ENCODE measurements at places on chromosomes 12 and 14. TPM values are rescaled to one million over a fixed set of nuclear protein-coding genes. Genes with fewer than 3 reads are reported as not detected.

DNA sequence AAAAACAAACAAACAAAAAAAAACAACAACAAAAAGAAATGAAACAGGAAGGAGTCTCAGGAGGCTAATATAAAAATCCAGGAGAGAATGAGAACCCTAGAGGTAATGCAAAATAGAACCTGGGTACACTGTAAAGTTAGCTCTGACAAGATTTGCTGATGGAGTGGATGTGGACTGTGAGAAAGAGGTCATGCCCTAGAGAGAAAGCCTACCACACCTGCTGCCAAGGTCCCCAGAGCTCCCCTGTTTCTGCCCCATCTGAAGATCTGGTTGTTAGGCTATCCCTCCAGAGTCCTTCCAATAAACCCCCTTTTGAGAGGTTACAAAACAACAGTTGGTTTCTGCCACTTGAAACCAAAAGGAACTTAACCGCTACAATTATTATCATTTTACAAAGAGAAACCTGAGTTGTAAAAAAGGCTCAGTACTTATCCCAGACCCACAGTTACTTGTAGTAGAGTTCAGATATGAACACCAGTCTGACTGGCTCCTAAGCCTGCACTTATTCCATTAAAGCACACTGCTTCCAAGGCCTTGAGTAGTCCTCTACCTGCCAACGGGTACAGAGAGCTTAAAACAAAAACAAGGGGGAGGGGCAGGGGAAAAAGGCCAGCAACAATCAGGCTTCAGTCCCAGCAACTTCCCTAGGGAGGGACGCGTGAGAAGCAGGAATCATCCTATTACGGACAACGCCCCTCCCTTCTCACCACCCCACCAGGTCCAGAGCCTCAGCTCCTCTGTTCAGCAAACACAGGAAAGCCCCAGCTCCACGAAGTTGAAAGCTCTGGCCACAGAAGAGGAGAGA is 27.7 kb downstream of the PPP1R13B start:
- peak; percentile 65 for DNase-seq

- peak; percentile 47 for DNase-seq
Measured at GRCh38 chr12:57146961-57147944, at the start of gene LRP1-AS. TSS of gene LRP1-AS (minus strand) at chr12:57147619.

- no peak for DNase-seq
Measured at GRCh38 chr12:131702573-131702877, 8.4 kb upstream of the SFSWAP start.

DNA sequence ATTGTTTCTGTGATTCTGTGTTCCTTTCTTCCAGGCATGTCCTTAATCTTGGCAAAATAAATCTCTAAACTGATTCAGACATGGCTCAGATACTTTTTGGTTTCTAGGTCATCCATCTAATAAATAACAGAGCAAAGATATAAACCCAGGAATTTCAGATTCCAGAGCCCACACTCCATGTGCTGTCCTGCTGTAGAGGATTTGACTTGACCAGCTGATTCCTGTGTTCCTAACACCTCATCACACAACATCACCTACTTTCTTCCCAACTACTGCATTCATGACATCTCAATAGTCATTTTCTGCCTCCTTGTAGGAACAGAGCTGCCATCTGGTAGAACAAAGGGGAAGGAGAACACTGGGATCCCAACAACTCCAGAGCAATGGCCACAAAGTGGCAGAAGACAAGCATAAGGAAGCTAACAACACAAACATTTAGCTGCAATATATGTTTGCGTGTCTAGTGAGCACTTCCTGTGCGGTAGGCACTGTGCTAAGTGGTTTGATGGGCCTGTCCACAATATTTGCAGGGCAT is 91.9 kb upstream of the OVCH1 start:
- DNase-seq: no peak

DNA sequence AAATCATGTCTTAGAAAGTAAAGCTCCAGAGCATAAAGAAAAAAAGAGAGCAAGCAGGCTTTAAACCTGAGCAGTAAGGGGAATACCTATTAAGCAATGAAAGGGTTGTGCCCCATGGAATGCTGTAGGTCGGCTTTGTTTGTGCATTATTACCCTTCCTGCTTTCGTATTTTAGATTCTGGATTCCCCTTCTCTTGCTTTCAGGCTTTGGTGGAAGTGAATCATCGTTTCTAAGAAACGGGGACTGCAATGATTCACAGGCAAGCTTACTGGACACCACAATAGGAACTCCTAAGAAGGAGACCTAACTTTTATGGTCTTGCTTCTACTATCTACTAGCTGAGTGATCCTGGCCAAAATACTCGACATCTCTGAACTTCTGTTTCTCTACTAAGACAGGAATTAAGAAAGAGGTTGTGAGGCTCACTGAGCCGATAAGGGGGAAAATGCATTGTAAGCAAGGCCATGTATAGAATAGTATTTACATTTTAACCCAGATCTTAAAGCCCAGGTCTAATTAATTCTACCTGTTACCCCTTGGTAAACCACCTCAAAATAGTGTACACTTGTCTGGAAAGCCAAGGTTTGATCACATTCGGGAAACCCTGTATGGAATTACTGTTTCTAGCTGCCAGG is 1.2 kb upstream of the BMAL2 start:
- DNase-seq: peak; percentile 21

DNA sequence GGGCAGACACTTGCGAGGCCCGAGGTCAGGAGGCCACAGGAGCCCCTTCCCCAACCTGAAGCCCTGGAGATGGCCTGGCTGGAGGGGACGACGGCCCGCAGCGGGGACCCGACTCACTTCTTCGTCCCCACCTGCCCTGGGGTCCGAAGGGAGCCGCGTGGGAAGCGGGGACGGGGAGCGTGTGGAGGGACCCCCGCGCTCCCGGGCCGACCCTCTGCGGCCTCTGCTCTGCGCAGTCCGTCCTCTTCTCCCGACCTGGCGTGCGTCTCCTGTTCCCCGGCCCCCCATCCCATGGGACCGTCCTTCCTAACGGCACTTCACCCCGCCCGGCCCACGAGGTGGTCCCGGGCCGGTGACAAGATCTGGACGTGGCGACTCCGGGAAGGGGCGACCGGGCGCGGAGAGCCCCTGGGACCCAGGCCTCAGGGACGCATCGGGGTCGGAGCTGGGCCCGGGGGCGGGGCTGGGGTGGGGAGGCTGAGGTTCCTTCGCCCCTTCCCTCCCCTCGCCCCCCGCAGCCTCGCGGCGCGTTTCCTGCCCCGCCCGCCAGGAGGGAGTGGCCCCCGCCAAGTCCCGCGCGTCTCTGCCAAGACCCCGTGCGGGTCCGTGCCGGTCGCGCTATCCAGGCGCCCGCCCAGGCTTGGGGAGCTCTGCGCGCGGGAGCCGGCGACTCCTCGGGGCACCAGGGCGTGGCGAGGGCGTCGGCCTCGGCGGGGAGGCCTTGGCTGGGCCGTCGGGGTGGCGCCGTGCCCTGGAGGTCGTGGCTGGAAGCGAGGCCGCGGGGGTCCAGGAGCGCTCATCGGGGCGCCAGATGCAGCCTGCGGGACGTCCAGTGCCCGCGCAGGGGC is 97.1 kb downstream of the TNFAIP2 start:
- peak; percentile 26 for DNase-seq

DNA sequence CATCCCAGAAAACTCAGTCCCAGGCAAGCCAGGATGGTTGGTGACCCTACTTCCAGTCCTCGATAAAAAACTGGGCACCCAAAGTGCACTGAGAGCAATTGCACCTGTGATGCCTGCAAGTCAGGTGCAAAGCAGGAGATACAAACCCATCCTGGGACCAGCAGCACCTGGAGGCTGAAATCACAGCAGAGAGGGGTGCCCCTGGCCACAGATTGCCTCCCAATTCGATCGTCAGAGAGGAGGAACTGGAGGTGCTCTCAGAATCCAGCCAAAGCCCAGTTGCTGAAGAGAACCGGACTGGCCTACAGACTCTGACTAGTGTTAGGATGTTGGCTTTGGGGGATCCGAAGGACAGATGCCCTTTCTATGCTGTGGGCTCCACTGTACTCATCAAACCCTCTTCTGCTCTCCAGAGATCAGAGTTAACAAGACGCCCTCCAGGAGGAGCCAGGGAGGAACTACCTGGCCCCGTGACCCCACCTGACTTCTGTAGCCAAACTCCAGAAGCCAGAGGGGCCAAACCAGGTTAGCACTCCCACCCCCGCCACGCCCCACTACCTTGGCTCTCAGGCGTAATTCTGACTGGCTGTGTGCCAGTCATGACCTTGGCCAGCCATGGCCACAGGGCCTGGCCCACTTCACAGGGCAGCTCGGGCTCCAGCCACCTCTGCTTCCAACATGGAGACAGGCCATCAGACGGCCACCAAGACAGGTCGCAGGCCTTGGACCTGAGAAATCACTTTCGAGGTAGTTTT is 284.5 kb upstream of the RTL1 start:
- DNase-seq: no peak

DNA sequence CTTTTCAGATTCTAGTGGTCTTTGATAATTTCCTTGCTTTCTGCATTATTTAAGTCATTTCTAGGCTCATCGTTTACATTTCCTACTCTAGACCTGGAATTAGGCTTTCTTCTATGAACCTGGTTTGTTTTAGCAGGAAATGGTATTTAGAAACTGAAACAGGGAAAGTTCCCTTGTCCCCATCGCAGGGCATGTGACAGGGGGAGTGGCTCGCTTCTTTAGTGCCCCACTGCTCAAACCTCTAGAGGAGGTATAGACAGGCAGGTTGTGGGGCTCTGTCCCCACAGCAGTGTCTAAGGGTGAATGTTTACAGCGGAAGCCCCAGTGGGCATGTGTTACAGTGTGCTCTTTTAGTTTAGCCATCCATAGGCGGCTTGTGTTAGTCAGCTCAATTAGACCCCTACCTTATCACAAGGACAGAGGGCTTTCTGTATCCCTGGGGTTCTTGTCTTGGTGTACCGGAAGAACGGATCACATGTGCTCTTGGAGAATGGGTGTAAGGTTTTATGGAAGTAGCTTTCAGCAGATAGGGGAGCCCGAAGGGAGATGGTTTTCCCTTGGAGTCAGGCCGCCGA is 25.0 kb downstream of the IFT81 start:
- DNase-seq: no peak

- no peak for DNase-seq
Measured at GRCh38 chr12:46678426-46678825, 147.4 kb downstream of the SLC38A4 start.

DNA sequence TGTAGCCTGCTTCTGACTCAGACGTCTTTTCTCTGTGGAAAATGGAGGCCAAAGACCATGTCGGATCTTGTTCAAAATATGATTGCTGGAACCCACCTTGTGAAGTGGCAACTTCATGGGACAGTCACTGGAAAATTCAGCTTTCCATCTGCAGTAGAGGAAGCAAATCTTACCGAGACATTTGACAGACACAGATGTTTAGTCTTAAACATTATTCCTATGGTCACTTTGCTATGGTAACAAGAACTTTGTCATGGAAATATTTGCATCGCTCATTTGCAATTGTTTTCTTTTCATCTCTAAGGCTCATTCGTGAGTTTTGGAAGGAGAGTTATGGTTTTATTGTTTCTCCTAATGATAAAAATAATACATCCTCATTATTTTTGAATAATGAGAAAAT is 98.3 kb upstream of the HIF1A start:
- peak; percentile 87 for DNase-seq

DNA sequence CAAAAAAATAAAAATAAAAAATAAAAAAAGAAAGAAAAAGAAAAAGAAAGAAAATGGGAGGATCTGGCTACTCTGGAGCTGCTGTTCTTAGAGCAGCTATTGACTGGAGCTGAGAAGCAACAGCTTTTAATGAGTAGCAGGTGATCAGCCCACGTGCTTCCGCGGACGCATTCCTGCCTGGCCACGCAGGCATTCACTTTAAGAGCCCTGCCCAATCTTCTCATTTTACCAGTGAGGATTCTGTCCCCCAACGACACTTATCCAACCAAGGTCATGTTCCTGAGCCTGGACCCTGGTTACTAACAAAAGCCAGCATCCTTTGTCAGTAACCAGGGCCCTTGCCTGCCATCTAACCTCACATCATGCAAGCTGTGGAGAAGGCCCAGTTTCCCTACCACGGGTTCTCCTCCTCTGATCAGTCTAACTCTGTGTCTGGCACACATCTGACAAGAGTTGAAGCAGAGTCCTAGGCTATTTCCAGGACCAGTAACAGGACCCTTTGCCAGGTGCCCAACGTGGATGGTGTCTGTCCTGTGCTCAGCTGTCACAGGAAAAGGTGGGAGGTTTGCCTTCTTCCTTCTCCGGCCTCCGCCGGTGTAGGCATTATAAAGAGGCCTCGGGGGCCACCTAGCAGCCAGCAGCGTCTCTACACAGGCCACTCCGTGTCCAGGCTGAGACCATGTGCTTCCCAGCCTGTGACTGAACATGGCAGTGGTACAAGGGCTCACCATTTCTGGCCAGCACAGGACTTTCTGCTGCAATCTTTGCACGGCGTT is 60.9 kb upstream of the GPATCH2L start:
- peak; percentile 82 for DNase-seq

DNA sequence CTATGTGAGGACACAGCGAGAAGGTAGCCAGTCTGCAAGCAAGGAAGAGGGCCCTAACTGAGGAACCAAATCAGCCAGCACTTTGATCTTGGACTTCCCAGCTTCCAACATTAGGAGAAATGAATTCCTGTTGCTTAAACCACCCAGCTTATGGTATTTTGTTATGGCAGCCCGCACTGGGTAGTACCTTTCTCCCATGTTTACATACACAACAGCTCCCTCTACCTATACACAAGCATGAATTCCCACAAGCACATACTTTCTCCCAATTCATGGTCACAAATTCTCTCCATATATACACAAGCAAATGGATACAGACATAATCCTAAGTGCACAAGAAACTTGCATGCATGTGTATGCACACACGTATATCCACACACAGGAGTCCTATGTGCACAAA is 7.4 kb downstream of the ITGB7 start:
- no peak for DNase-seq

- peak; percentile 51 for DNase-seq
Measured at GRCh38 chr12:12507121-12507520, 55.5 kb downstream of the DUSP16 start.

DNA sequence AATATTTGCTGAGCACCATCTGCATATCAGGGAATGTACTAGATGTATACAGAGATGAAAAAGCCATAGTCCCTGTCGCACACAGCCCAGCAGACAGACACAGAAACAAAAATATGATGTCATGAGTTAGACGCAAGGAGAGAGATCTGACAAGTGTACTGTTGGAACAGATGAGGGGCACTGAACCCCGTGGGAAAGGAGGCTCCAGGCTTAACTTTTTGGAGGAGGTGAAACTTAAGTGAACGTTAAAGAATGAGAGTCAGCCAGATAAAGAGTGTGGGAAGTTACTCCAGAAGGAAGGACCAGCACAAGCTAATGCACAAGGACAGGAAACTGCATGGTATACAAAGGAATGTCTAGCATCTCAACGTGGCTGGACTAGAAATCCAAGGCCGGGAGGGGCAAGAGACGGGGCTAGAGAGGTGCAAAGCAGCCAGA is 2.5 kb upstream of the ACTN1 start:
- DNase-seq: no peak

DNA sequence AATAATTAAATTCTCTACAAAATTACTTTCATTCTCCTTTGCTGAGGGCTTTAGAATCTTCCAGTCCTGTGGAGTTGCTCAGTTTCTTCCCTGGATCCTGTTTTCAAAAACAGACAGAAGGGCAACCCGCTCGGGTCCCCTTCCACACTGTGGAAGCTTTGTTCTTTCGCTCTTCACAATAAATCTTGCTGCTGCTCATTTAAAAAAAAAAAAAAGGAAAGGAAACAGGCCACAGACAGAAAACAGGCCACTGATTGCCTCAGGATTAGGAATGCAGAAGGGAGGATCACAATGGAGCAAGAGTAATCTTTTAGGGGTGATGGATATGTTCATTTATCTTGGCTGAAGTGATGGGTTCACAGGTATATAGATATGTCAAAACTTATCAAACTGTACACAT is 29.5 kb upstream of the HIGD1C start:
- DNase-seq: peak; percentile 28

C12orf54 gene
- total RNA-seq: 0.31 TPM

ZC3H14 gene
- 39.1 TPM for total RNA-seq

KLHL28 gene
- 15.3 TPM for total RNA-seq

FAM186B gene
- total RNA-seq: 0.18 TPM

All from muscle of leg (tissue), 16 donors.